ENCODE measurements at places on chromosomes 4 and X. TPM values are rescaled to one million over a fixed set of nuclear protein-coding genes. Genes with fewer than 3 reads are reported as not detected.

DNA sequence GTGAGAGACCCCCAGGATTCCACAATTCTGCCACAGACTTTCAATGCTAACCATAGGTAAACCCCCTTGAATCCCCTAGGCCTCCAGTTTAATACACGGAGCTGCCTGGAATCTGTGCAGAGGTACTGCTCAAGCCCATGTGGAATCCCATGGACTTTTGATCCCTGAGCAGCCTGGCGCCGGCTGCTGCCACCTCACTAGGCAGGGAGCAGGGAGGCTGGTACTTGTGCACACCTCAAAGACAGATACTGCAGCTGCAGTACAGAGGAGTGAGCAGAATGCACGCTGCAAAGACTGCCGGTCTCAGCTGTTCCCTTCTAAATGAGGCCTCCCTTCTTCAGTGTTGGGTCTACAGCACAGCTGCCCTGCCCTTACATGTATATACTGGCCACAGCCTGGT is 79.4 kb downstream of the RPS6KA6 start:
- no peak for DNase-seq

The SMIM43 gene
- not detected for total RNA-seq

The PLS3 gene
- 161 TPM for total RNA-seq

The TEC gene
- not detected for total RNA-seq

- DNase-seq = no peak
Observed at GRCh38 chr4:45280121-45280520, 553.8 kb upstream of the GNPDA2 start.

DNA sequence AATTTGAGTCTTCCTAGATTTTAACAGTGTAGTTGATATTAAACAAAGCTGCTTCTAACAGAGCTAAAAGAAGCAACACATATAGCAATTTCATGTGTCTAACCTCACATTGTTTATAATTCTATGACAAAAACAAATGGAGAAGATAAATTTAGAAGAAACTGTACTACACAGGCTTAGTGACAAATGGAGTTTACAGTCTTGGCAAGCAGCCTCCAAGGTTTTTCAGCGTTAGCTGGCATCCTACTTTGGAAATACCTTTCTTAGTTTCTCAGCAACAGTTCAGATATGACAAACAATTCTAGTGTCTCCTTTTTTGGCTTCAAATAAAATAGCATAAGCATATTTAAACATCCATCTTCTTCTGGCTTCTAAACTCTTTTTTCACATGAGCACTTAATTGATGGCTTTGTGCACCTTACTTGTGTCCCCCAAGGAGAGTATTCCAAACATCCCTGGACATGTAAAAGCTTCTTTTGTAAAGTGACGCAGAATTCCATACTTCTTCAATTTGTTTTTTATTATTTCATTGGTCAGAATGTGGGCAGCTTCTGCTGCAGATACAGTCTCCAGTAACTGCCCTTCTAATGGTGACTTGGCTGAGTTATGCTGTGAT is 249.8 kb downstream of the ANTXR2 start:
- DNase-seq = no peak

GRCh38 chrX:34365471-34365870 is 233.4 kb upstream of the FAM47A start:
- peak; percentile 40 for DNase-seq

GRCh38 chr4:140612357-140612756 is 43.6 kb upstream of the UCP1 start:
- no peak for DNase-seq

The TRIM61 gene
- total RNA-seq = not detected

GRCh38 chr4:138113819-138114400 is 128.2 kb downstream of the SLC7A11 start:
- peak; percentile 70 for DNase-seq

GRCh38 chrX:118682258-118683014 is 45.0 kb upstream of the IL13RA1 start:
- DNase-seq = no peak

DNA sequence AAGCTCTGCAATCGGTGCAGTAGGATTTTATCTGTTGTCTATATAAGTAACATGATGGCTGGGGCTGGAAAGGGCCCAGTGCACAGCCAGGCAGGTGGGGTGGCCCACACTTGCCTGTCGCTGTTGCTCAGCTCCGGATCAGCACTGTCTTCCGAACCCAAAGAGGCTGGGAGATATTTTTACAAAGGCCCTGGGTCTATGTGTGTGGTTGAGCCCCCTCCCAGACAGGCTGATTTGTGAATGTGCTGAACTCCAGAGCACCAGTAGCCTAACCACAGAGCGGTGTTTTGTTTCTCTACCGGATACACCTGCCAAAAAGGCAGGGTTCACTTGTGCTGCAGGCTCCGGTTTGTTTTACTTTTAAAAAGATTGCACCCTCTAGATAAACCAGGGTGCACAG is 33.5 kb upstream of the CHRNA9 start:
- no peak for DNase-seq

GRCh38 chrX:20463296-20464075 is 196.8 kb upstream of the RPS6KA3 start:
- no peak for DNase-seq

DNA sequence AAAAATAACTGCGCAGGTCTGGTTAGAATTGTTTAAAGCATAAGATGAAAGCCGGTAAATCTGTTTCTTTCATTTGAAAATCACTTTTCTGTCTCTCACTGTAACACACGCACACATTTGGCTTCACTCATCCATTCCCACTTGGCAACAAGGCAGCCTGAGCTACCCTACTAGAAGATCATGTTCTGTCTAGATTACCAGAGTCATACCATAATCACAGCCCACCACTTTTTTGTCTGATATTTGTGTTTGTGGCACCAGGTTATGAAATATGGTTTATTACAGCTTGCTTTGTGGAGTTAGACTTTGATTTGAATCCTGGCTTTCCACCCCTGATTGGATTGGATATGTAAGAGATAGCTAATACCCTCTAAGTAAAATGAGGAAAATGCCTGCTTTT is 2.2 kb downstream of the USO1 start:
- DNase-seq = no peak

The RAB40AL gene
- total RNA-seq = not detected

GRCh38 chr4:26031704-26032103 is 117.7 kb downstream of the SMIM20 start:
- no peak for DNase-seq

GRCh38 chrX:7086384-7086783 is 61.1 kb upstream of the STS start:
- no peak for DNase-seq

The HPGDS gene
- total RNA-seq = not detected

All from H4 (cell line).